ENCODE measurements at places on chromosomes 3 and 15.

- DNase-seq = no peak
Measured at GRCh38 chr3:30629746-30630145, 23.3 kb downstream of the TGFBR2 start.

DNA sequence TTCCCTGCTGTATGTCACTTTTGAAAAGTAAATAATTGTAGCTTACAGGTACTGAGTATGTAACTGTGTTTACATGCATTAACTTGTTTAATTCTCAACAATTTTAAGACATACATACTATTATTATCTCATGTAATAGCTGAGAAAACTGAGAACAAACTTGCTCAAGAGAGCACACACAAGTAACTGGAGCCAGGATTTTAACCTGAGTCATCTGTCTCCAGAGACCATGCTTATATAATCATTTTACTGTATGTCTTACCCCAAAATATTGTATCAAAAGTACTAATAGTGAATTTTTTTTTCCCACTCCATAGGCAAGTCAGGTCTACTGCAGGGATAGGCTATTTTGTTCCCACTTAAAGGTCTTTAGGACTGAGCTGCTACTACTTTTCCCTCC lies 95.4 kb downstream of the FEZF2 start:
- DNase-seq = no peak

DNA sequence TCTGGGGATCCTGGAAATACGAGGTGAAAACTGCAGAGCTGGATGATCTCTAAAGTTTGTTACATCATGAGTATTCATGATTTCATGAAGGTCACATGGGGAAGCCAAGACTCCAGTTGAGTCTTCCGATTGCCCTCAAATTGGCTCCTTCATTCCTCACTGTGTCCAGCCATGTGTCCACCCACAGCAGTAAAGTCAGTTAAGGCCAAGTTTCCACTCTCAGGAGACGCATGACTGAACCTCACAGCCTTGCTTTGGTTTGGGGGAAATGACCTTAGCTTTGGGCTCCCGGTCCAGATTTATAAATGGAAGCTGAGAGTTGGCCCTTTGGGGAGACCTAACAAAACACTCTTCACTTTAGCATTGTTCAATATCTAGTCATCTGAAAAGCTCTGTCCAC lies 289.7 kb upstream of the MCTP2 start:
- DNase-seq = no peak

- no peak for DNase-seq
Measured at GRCh38 chr3:149280671-149281349, 52.6 kb downstream of the TM4SF18 start.

- no peak for DNase-seq
Measured at GRCh38 chr3:12468757-12469156, 15.5 kb upstream of the TSEN2 start.
